HFFc6 (cell line): ENCODE measurements at places on chromosomes 4 and X. TPM values are rescaled to one million over a fixed set of nuclear protein-coding genes. Genes with fewer than 3 reads are reported as not detected.

The PCDH10 gene
- total RNA-seq: 25.2 to 141 TPM (median 102 TPM) in 3 replicates

DNA sequence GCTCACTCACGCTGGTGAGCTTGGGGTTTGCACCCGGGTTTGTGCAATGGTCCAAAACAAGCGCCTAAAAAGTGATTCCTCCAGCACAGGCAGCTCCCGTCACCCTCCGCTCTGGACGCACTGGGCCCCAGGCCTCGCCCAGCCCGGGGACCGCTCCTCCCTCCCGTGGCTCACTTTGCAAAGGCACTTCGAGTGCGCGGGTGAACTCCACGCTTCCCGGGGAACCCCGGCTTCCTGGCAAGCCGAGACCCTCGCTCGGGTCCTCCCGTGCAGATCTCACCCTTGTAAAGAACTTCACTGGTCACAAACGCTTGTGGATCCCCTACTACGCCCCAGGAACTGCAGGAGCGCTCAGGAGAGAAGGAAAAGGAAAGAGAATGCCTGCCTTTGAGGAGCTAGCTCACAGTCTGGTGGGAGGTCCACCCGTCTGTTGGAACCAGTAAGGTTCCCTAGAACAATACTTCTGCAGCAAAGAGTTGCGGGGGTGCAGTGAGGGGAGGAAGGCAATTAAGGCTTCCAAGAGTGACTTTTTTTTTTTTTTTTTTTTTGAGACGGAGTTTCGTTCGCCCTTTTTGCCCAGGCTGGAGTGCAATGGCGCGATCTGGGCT, at the start of gene CTPS2:
Gene CTPS2 (minus strand): TSS at position 122 of the 608 bp plus-strand sequence. CDS start 9,767 bp downstream, outside the sequence.
- DNase-seq: peak; percentile 47

DNA sequence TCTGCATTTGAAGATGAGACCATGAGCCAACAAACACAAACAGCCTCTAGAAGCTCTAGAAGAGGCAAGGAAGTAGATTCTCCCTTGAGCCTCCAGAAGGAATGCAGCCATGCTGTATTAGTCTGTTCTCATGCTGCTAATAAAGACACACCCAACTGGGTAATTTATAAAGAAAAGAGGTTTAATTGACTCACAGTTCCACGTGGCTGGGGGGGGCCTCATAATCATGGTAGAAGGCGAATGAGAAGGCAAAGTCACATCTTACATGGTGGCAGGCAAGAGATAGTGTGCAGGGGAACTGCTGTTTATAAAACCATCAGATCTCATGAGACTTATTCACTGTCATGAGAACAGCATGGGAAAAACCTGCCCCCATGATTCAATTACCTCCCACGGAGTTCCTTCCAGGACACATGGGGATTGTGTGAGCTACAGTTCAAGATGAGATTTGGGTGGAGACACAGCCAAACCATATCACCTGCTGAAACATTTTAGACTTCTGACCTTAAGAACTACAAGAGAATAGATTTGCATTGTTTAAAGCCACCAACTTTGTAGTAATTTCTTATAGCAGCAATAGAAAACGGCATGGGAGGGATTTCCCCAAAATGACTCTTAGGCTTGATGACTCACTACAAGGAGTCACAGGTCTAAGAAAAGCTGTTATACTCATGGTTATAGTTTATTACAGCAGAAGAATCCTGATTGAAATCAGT, 284.4 kb upstream of the SFRP2 start:
- DNase-seq: peak; percentile 19

The GAGE12F gene
- not detected in 3 replicates for total RNA-seq

GRCh38 chrX:13223868-13224567, 95.8 kb downstream of the ATXN3L start:
- DNase-seq: peak; percentile 76

GRCh38 chrX:51803833-51804232, 60.6 kb downstream of the GSPT2 start:
- DNase-seq: no peak

The TDO2 gene
- not detected in 3 replicates for total RNA-seq

GRCh38 chrX:124238268-124238667, 94.2 kb upstream of the TEX13D start:
- no peak for DNase-seq

The KIF4A gene
- total RNA-seq: 12.4 and 26.6 TPM in 2 replicates

GRCh38 chr4:27946799-27947198, 1086.2 kb downstream of the STIM2 start:
- DNase-seq: no peak

The EFNB1 gene
- 4.2 to 4.8 TPM (median 4.7 TPM) in 3 replicates for total RNA-seq

The TEX13B gene
- total RNA-seq: not detected in 2 replicates

The RELL1 gene
- total RNA-seq: 20.4 to 30.6 TPM (median 22.3 TPM) in 3 replicates

The CXorf49 gene
- total RNA-seq: not detected in 3 replicates

The RXFP1 gene
- total RNA-seq: not detected in 2 replicates

DNA sequence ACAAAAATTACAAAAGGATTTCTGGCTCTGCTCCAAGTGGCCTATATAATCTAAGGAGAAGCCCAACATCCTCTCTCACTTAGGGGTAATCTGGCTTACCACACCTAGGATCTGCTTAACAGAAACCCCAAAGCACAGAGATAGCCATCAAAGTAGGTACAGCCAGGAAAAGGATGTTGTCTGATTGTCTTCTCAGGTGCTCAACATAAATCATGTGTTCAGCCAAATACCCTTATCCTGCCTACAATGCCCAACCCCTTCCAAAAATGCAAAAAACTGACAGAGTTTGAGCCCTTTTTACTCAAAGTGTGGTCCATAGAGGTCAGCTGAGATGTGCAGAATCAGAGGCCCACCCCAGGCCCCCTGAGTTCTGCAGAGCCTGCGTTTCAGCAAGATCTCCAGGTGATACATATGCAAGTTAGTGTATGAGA, 53.9 kb downstream of the PPM1K start:
- DNase-seq: no peak

The MORC4 gene
- 24.1 and 25.3 TPM in 2 replicates for total RNA-seq

DNA sequence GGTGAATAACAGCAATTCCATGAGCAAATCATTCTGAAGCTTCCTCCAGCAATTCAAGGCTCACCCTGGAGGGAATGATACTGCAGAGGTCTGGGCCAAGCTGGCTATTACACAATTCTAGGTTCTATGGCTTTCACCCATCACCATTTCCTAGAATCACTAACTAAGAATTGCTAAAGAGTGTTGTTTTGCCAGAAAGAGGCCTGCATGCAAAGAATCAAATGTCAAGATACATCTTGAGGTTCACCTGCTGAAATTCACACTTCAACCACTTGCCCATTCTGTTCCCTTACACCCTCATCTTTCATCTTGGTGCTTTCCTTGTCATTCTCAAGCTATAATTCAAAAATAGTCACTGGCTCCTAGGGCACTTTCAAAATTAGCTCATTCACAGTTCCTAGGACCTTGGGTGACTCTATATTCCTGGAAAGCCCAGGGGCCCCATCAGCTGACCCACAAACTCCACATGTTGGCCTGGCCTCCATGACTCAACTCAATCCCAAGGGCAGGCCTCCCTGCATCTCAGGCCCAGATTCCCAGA, 7.0 kb downstream of the APBB2 start:
- no peak for DNase-seq

The PDE6B gene
- not detected in 3 replicates for total RNA-seq

GRCh38 chr4:21948347-21949072, at the start of gene KCNIP4:
TSS of gene KCNIP4 (minus strand) at chr4:21948772.
- no peak for DNase-seq
